Fibroblast of skin of left biceps (primary cell): ENCODE measurements at places on chromosomes 4 and X.

DNA sequence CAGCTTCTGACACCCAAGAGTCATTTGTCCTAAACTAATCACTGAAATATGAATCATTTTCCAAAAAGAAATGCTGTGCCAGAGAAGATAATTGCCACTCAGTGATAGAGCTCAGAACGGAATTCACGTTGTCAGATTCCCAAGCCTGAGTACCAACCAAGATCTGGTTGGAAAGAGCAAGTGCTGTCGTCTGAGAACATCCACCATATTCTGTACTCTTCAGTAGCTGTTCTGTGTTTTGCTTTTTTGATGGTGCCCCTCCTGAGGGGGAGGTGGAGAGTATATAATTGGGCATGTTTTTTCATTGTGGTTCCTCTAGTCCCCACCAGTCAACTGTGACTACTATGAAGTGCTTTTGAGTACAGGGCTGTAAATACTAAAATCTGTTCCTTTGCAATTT, 13.2 kb downstream of the RUFY3 start:
- DNase-seq = no peak

DNA sequence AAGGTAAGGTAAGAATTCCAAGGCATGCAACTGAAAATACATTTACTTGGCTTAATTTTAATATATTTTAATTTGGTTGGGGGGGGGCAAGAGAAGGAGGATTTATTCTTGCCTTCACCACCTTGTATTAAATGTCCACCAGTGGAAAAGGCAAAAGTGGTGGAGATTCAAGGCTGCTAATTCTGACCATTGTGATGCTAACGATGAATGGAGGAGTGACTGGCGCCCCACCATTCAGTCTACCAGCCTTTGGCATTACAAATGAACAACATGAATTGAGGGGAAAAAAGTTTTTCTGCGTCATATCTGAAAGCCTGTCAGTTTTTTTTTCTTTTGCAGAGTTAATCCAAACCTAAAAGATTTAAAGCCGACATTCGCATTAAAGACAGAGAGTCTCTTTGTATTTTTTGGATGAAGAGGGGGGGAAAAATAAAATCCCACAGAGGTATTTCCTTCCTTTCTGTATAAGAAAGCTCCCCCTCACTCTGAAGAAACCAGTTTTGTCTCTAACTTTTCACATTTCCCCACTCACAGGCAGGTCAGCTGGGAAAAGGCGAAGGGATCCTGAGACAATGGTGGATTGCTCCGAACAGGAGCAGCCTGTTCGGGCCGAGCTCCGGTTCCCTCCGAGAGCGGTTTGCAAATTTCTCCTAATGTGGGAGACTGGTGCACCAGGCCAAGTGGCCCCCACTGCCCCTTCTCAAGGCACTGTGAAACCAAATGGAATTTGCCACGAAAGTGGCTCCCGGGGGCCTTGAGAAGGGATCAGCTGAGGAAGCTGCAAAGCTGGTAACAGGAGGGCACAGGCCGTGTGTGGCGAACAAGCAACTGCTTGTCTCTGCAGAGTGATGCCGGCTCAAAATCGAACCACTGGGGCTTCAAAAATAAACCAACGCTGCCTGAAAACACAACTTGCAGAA, 28.1 kb downstream of the SHISA3 start:
- DNase-seq = no peak

- no peak for DNase-seq
These were observed 207.6 kb upstream of the MAMLD1 start for GRCh38 chrX:150155436-150156035.

- DNase-seq = peak; percentile 92
These were observed at the start of gene ZNF718 for GRCh38 chr4:124275-125081. TSS of gene ZNF718 (plus strand) at chr4:124501. CDS start at chr4:124671, 170 bp downstream.

GRCh38 chrX:81195259-81195658, 6.5 kb downstream of the HMGN5 start:
- no peak for DNase-seq

- DNase-seq = peak; percentile 43
These were observed 235.4 kb downstream of the SPRY1 start for GRCh38 chr4:123631786-123632692.

- no peak for DNase-seq
These were observed 102.6 kb upstream of the LNX1 start for GRCh38 chr4:53693909-53694308.
